ENCODE measurements at places on chromosomes 5 and 9. TPM values are rescaled to one million over a fixed set of nuclear protein-coding genes. Genes with fewer than 3 reads are reported as not detected.
A peak's percentile ranks its signal among the peaks of the same experiment; 100 is the strongest.

Gene MLLT3
- 23.4 TPM for total RNA-seq

Gene DCTN3
- 95.0 TPM for total RNA-seq

GRCh38 chr5:92552206-92553160 is 1028.5 kb downstream of the NR2F1-AS1 start:
- DNase-seq, result no peak

Gene CEL
- not detected for total RNA-seq

DNA sequence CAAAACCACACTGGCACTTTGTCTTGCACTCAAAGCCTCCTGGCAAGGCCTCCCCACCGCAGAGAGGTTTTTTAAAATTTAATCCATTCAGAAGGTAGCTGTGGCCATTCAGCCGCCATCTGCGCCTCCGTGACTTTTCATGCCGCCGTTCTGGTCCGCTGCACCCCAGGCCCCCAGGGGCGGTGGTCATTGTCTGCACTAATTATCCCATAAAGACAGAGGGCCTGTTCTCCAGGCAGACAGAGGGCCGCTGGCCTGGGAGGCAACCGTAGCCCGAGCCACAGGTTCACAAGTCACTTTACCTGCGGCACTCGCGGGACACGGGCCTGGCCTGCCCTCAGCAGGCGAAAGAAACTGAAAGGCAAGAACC is 49.4 kb downstream of the EXD3 start:
- DNase-seq, result peak; percentile 48

GRCh38 chr5:169583101-169583423 is 511 bp upstream of the SPDL1 start:
- no peak for DNase-seq

GRCh38 chr9:38392235-38393127 is at the start of gene ALDH1B1:
Gene ALDH1B1, plus strand, starts transcription at chr9:38392702. Its CDS starts 3,047 bp downstream, at chr9:38395749.
- DNase-seq, result peak; percentile 93

GRCh38 chr9:37333288-37333687 is 89.2 kb upstream of the GRHPR start:
- no peak for DNase-seq

- no peak for DNase-seq
Measured at GRCh38 chr9:35395706-35396101, 94.2 kb upstream of the RUSC2 start.

DNA sequence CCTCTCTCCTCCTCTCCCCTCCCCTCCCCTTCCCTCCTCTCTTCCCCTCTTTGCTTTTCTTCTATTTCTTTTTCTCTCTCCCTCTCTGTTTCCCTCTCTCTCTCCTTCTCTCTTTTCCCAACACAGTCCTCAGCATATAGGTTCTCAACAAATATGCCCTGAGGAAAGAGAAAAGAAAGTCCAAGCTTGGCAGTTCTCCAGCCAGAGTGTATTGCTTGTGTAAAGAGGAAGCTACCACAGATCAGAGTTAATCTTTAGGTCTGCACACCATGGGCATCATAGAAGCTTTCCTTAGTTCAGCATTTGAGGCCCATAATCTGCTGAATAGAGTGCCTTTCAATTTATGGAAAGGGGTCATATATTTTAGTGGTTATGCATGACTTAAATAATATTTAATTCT is 382.8 kb upstream of the WWC1 start:
- no peak for DNase-seq

GRCh38 chr5:88892669-88893068 is 9.7 kb upstream of the MEF2C start:
- DNase-seq, result no peak

DNA sequence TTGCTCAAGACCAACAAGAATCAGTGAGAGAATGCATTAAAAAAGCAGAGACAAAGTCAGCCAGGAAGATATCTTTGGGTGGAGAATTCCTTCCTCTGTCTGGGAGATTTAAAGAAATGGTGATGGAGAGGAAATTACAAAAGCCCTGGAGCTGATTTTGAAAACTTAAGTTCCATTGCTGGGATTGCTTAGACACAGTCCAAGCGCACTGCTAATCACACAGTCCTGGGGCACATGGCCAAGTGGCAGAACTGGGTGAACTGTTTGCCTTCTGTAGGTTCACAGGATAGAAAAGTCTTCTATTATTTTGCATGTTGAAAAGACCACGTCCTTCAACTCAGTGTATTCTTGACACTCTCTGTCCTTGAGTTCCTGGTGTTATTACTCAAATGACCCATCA is 284.9 kb upstream of the FBXL7 start:
- no peak for DNase-seq

- peak; percentile 56 for DNase-seq
Measured at GRCh38 chr5:32013658-32014057, 160.5 kb downstream of the GOLPH3 start.

DNA sequence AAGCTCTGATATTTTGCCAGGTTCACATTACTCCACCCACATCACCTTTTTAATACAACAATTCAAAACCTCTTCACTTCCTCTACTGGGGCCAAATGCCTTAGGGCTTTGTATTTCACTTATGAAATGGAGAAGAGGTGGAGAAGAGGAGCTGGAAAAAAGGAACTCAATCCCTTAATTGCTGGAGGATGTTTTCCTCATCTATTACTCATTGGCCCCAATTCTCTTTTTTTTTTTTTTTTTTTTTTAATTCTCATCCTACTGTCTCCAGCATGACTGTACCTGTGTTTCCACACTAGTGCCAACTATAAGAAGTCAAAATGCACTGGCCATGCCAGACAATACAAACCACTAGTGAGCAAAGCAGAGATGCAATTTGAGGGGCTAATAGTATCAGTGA is 20.9 kb downstream of the FAM13B start:
- no peak for DNase-seq

DNA sequence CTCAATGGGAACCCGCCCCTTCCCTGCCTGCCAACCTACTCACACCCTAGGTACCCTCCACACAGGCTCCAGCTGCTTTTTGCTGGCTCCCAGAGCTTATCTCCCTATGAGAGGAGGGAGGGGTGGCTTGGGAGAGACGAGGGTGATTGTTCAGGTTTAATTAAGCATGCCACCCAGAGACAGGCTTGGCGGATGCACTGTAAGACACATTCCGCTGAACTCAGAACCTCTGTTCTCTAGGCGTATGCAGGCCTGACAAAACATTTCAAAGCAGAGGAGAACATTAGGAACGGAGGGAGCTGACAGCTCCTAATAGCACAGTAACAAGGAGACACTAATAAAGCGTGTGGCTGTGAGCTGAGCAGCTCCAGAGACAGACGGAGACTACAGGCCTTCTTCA is 80.1 kb downstream of the TRIM32 start:
- no peak for DNase-seq

GRCh38 chr5:60929024-60929423 is 15.8 kb downstream of the ERCC8 start:
- no peak for DNase-seq

DNA sequence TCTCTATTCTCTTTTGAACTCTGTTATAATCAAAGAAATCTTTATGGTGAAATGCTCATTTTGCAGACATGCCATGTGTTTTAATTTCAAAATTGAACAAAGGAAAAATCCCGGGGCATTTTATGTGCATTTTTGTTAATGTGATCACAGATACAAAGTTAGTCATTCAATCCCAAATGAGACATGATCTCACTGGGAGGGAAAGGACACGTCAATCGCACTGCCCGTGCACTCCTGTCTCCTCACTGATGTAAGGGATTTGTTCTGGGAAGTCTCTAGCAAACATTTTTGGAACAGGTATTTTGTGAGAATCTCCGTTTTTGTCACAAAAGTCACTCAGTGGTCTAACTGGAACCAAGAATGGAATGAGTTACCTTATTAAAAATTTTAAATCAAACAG is 97.9 kb upstream of the RANBP6 start:
- no peak for DNase-seq

DNA sequence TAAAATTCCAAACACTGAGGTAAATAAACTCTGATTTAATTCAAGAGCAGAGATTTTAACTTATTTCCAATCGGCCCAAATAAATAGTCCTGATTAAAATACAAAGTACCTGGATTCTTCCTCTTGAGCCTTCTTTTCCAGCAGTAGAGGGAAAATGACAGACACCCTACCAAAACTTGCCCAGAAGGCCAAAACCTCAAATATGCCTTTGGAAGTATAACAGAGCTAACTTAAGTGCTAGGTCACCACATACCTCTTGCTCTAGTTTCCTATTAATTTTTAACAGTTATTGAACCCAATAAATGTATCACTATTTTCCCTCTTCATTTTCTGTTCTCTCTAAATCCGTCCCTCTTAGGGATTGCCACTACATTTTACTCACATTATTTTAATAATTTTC is 1.4 kb downstream of the BAAT start:
- no peak for DNase-seq

Gene SPZ1
- not detected for total RNA-seq

Gene OBP2B
- total RNA-seq, result not detected

DNA sequence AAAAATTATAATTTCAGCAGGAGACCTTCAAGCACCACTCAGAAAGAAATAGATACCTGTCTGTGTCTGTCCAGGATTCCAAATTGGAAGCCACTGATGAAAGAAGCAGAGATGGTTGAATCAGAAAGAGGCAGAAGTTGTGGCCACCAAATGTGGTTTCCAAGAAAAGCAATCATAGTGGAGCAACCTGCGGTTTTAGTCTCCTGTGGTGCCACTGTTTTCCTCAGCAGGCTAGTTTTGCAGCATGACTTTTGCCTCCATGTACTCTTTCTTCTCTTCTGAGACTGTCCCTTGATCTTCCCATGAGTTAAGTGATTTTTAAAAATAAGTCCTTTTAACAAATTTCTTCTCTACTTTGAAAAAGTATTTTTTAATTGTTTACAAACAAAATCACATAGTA is 535.8 kb downstream of the CYLC2 start:
- DNase-seq, result no peak

Gene OR1Q1
- not detected for total RNA-seq

Gene CER1
- not detected for total RNA-seq

DNA sequence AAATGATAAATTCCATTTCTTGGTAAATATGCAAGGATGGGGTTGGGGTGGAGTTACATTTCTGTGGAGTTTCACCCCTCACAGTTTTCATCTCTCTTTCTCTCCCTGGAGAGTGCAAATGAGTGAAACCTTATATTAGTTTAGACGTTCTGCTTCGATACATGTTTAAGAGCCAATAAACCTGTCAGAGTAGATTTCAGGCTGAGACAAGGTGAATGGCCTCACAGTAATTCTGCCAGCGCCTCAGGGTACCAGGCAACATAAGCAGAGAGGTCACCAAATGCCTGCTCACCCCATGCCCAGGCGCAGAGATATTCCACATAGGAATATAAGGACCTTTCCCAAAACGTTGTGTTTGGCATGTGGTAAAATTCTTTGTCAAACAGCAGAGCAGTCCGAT is 154.9 kb upstream of the VLDLR start:
- DNase-seq, result no peak

GRCh38 chr5:170626507-170627150 is 122.8 kb downstream of the KCNIP1 start:
- DNase-seq, result peak; percentile 39

Gene INSL6
- total RNA-seq, result not detected

Gene INSYN2B
- 0.27 TPM for total RNA-seq

Gene TRIM23
- total RNA-seq, result 14.1 TPM

Gene CYLC2
- total RNA-seq, result not detected

DNA sequence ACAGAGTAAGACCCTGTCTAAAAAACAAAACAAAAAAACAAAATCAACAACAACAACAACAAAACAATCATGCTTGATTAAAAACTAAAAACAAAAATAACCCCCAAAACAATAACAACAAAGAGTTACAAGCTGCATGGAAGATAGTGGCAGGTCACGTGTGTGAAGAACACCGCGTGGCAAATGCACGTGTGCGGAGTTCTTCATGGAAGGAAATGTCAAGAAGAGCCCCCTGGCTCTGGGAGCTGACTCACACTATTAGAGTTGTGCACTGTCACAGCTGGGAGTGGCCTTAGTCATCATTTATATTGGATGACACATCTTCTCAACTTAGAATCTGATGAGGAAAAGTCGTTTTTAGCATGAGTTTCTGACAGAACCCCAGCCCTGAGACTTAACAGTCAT is 110.5 kb downstream of the JMY start:
- no peak for DNase-seq

- no peak for DNase-seq
Measured at GRCh38 chr5:94992325-94992724, 292.6 kb downstream of the MCTP1 start.

DNA sequence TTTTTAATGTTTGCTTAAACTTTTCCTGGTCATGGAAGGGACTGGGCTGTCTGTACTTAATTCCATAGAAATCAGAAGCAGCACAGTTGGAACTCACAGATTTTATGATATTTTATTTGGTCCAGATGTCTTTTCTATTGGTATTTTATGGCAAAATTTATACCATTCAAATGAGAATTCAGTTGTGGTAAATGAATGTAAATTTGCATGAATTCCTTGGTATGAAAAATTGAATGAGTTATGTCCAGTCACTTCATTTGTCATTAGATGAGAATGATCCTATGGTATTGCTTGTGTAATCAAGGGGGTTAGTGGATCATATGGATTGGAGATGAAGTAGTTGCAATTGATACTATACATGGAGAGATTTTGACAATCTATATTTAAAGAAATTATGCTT is 188.0 kb downstream of the KDM4C start:
- no peak for DNase-seq

DNA sequence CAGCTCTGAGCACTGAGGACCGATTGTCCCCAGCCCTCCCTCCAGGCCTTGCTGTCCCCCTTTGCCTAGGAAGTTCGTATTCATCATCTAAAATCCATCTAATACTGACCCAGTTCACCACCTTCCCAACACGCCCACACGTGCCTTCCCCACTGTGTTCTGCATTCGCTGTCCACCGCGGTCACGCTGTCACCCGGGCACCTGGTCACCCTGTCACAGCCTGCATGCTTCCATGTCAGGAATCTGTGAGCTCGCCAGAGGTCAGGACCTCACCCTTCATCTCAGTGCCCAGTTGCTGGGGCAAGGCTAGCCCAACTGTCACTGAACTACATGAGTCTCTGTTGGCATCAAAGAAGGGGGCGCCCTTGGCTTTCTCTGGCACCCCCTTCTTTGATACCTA is 82.9 kb upstream of the RUFY1 start:
- DNase-seq, result no peak

DNA sequence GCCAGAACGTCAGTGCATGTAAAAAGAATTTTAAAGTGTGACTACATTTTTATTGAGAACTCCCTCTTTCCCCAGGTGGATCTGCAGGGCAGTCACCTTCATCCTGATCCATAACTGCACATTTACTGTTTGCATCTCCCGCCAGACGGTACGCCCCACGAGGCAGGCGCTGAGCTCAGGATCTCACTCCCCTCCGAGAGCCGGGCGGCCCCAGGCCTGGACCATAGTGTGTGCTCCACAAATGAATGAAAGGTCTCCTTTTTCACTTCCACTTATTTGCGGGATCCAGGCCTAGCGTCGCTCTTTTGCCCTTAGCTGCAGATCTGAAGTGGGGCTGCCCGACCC is 378 bp downstream of the DROSHA start:
- peak; percentile 67 for DNase-seq

- DNase-seq, result no peak
Measured at GRCh38 chr9:126613651-126614050, at the start of gene LMX1B. Gene LMX1B, plus strand, starts transcription at chr9:126613928. Its CDS starts 522 bp downstream, at chr9:126614450.
